ENCODE measurements at places on chromosomes 3 and 15. TPM values are rescaled to one million over a fixed set of nuclear protein-coding genes. Genes with fewer than 3 reads are reported as not detected.

Gene TIMP4
- total RNA-seq = 2.4 TPM

Gene SLC22A13
- total RNA-seq = 0.29 TPM

Gene LTF
- total RNA-seq = 0.72 TPM

Gene SMCO1
- not detected for total RNA-seq

Gene STRA6
- 0.36 TPM for total RNA-seq

Gene HHLA2
- total RNA-seq = not detected

Gene CD86
- total RNA-seq = 0.29 TPM

Gene BOC
- total RNA-seq = 29.2 TPM

Gene ATP13A5
- not detected for total RNA-seq

Gene KY
- total RNA-seq = 2.1 TPM

Gene CYP11A1
- total RNA-seq = 2.1 TPM

Gene GAP43
- total RNA-seq = 2.1 TPM

Gene AP3B2
- total RNA-seq = 0.36 TPM
